ENCODE measurements at places on chromosomes 16 and 17.

GRCh38 chr16:69443927-69444631, 19.7 kb downstream of the CYB5B start:
- DNase-seq: peak; percentile 19

- DNase-seq: no peak
Measured at GRCh38 chr16:12020009-12020408, 43.5 kb downstream of the SNX29 start.

GRCh38 chr17:38908676-38909181, 16.7 kb upstream of the LASP1NB start:
- no peak for DNase-seq

DNA sequence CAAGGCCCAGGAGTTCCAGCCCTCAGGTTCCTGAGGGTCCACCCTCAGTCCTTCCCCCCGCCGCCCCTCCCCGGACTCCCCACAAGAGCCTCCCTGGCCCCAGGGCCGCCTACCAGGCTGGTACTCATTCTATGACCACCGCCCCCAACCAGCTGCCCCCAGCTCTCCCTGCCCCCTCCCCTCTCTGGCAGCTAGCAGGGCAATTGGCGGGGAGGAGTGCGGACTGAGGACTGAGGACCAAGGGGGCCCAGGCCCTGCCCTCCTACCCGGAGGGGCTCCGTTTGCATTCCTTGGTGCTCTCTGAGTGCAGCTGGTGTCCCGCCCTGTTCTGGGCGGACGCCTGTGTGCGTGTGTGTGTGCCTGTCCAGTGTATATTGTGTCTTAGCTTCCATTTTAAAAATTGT, 19.1 kb downstream of the UNC13D start:
- no peak for DNase-seq

DNA sequence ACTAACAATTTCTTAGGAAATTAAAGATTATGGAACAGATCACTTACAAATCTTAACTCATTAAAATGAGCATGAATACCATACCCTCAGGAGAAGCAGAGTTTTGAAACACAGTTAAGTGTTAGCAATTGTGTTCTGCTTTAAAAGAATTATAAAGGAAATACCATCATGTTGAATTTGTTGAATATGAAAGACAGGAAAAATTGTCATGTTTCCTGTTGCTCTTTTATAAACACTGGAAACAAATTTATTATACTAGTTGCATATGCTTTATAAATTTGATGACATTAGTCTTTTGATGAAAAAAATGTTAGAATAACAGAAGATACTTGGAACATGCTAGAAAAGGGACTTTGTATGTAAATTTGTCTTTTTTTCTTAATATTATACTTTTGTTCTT, 59.7 kb downstream of the VMP1 start:
- DNase-seq: no peak

DNA sequence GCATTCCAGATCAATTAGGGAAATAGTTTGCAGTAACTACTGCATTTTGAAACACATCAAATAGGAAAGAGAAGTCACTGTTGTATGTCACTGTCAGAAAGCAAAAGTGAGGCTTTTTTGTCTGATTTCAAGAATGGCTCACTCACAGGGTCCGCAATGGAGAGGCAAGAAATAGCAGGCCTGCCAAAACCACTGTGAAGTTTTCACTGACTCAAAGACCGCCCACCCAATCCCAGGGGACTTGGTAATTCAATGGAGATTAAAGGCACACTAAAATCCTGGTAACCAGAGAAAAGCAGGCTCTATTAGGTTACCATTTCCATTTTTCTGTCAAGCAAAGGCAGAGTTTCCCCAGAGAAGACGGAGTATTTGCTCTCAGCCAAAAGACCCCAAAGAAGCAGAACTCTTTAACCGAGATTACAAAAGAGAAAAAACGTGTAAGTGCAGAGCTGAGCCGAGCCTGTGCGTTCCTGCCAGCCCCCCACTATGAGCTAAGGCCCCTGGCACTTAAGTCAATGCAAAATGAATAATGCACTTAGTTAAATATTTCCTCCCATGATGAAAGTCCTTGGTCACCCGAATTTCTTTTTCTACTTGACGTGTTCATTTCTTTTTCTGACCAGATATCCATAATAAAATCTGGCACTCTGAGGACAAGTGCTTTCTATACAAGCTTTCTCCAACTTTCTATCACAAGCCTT, 57.0 kb downstream of the FOXL1 start:
- peak; percentile 80 for DNase-seq

DNA sequence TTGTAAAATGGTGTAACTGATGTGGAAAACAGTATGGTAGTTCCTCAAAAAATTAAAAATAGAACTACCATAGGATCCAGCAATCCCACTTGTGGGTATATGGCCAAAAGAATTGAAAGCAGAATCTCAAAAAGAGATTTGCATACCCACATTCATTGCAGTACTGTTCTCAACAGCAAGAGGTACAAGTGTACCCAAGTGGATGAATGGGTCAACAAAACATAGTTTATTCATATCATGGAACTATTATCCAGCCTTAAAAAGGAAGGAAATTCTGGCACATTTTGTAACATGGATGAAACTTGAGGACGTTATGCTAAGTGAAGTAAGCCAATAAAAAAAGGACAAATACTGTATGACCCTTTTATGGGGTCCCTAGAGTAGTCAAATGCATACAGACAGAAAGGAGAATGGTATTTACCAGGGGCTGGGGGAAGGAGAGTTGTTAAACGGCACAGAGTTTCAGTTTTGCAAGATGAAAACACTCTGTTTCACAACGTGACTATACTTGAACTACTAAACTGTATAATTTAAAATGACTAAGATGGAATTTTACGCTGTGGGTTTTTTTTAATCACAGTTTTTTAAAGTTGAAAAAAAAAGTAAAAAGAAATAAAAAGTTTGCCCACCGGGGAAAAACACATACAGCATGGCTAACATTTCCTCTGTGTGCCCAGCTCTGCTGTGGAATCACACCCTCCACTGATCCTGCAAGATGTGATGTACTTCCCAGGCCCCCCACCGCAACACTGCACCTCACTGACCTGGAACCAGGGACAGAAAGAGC, 6.1 kb downstream of the TVP23A start:
- DNase-seq: no peak

GRCh38 chr17:16886655-16887322, 85.1 kb downstream of the TNFRSF13B start:
- DNase-seq: no peak

- peak; percentile 67 for DNase-seq
Measured at GRCh38 chr17:31593806-31594205, 202.3 kb downstream of the RAB11FIP4 start.

GRCh38 chr17:73141411-73141810, 23.4 kb upstream of the SSTR2 start:
- DNase-seq: no peak

- no peak for DNase-seq
Measured at GRCh38 chr17:83100220-83100852, 20.9 kb downstream of the METRNL start.

GRCh38 chr16:68237243-68238028, 1.5 kb upstream of the ESRP2 start:
- DNase-seq: peak; percentile 98

DNA sequence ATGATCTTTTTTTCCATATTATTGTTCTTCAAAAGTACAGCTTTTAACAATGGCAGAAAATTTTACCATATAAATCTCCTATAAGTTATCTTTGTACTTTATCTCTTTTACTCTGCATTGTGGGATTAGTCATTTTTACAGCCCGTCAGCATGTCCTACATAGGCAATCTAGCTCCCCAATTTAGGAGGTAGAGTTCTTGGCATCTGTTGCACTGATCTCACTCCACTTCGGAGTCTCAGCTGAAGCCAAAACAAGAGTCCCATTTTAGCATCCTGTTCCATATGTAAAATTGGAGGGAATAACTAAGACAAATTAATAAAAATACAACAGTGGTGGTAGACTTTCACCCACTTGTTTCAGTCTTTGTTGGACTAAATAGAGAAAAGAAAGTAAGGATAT, 31.1 kb upstream of the PRSS54 start:
- no peak for DNase-seq

- DNase-seq: peak; percentile 67
Measured at GRCh38 chr17:78329263-78330059, 30.4 kb downstream of the SOCS3 start.

- DNase-seq: peak; percentile 87
Measured at GRCh38 chr17:38469875-38470274, 41.6 kb downstream of the ARHGAP23 start.

- peak; percentile 54 for DNase-seq
Measured at GRCh38 chr16:11094075-11094856, 149.9 kb downstream of the CLEC16A start.

- no peak for DNase-seq
Measured at GRCh38 chr16:87562201-87562600, 40.1 kb upstream of the JPH3 start.

DNA sequence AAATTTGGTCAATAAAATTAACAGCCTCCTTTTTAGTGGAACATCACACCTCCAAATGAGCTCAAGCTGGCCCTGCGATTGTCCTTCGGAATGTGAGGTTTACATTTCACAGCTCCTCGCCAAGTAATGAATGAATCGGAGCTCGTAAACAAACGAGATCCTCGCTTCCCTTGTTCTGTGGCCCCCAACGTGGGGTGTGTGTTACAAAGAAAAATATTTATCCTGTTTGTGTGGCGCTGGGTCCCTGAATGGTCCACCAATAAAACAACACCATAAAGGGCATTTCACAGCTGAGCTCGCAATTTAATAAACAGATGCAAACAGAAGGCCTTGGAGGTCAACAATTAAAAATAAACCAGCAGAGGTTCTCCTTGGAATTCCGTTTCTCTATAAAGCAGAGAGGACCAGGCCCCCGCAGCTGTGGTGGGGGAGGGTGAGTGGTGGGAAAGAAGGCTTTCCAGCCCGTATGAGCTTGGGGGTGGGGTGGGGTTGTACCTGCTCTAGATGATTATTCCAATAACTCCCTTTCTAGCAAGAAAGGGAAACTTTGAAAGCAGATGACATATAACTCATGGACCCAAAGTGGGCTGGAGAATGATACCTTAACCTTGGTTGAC, 393.9 kb upstream of the SALL1 start:
- DNase-seq: no peak

- peak; percentile 20 for DNase-seq
Measured at GRCh38 chr17:68993112-68993511, 37.9 kb upstream of the ABCA8 start.

- DNase-seq: peak; percentile 57
Measured at GRCh38 chr17:7220593-7221277, 997 bp downstream of the ACADVL start.

GRCh38 chr17:69575346-69575761, 160.9 kb downstream of the MAP2K6 start:
- DNase-seq: peak; percentile 91

- no peak for DNase-seq
Measured at GRCh38 chr16:5477251-5477650, 379.7 kb upstream of the EEF2KMT start.
